ENCODE measurements at places on chromosomes 12 and 14. TPM values are rescaled to one million over a fixed set of nuclear protein-coding genes. Genes with fewer than 3 reads are reported as not detected.

The VRTN gene
- not detected for total RNA-seq

The SLC4A8 gene
- 1.7 TPM for total RNA-seq

The PTGR2 gene
- total RNA-seq: 7.0 TPM

The RPGRIP1 gene
- 0.26 TPM for total RNA-seq

The TSPAN31 gene
- 15.2 TPM for total RNA-seq

The TSPAN19 gene
- total RNA-seq: not detected
